Fibroblast of mammary gland (primary cell): ENCODE measurements at places on chromosomes 3 and 15.

- peak; percentile 79 for DNase-seq
Measured at GRCh38 chr3:132593947-132594323, 3.1 kb upstream of the ACKR4 start.

DNA sequence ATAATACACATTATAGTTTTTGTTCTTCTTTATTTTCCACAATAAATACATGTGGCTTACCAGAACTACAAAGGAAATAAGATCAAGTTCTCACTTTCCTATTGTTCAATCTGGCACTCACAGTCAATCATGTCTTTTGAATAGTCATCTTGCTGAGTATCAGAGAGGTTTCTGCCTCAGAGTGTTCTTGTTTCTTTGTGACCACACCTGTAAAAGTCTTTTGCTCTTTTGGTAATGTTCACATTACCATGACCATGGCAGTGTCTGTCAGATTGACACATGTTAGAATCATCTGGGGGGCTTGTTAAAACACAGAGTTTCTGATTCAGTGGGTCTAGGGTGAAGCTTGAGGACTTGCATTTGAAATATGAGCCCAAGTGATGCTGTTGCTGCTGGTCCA, 135.0 kb downstream of the SATB1 start:
- no peak for DNase-seq

GRCh38 chr15:89016549-89017041, 71.7 kb upstream of the ABHD2 start:
- DNase-seq, result peak; percentile 68

DNA sequence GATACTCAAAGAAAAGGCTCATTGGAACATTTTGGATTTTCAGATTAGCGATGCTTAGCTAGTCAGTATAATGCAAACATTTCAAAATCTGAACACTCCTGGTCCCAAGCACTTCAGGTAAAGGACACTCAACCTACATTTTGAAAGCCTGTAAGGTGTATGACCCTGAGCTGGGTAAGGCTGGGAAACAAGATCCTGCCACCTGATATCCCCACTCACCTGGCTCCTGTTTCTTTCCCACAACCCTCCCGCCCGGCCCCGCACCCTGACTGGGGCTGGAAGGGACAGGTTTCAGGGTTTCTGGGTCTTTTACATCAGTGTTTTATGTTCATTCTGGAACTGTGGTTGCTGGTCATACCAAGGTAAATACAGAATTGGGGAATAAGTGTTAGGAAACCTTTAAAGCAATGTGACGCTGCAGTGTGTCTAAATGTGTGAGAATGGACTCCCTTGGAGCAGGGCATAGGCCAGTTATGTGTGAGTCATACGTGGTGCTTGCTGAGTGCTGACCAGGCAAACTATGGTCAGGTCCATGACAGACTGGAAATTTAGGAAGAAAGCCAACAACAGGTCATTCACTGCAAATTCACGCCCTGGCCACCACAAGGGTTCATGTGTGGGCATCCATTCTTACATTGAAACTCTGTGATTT, 22.9 kb downstream of the CTXND1 start:
- peak; percentile 62 for DNase-seq

DNA sequence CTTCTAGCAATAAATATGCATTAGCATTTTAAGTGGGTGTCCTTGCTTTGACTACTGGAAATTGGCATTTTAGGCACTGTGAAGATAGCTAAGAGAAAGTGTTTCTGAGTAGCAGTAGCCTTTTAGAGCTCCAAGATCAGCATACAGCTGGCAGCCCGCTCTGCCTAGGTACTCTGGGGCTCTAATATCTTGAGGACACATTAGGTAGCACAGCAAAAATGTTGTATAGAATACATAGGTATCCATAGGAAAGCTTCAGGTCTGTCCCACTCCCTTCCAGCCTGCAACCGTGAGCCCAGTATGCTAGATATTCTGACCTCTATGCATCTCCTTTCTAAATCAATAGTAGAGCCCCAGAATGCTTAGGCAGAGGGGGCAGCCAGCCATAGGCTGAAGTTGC, 670.5 kb downstream of the NLGN1 start:
- no peak for DNase-seq

DNA sequence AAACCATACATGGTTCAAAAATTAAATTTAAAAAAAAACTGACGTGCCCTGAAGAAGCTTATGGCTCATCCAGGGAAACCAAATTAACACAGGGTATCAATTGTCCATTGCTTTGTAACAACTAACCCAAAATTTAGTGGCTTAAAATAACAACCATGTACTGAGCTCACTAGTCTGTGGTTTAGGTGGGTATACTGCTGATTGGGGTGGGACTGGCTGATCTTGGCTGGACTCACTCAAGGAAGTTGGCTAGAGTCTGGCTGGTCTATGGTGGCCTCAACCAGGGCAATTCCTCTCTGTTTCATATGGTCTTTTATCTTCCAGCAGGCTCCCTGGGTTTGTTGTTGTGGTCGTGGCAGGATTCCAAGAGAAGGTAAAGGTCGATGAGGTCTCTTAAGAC, 14.1 kb upstream of the EDC3 start:
- DNase-seq, result no peak
